Suprapubic skin (tissue), 4 donors: ENCODE measurements at places on chromosomes 3 and 15.

DNA sequence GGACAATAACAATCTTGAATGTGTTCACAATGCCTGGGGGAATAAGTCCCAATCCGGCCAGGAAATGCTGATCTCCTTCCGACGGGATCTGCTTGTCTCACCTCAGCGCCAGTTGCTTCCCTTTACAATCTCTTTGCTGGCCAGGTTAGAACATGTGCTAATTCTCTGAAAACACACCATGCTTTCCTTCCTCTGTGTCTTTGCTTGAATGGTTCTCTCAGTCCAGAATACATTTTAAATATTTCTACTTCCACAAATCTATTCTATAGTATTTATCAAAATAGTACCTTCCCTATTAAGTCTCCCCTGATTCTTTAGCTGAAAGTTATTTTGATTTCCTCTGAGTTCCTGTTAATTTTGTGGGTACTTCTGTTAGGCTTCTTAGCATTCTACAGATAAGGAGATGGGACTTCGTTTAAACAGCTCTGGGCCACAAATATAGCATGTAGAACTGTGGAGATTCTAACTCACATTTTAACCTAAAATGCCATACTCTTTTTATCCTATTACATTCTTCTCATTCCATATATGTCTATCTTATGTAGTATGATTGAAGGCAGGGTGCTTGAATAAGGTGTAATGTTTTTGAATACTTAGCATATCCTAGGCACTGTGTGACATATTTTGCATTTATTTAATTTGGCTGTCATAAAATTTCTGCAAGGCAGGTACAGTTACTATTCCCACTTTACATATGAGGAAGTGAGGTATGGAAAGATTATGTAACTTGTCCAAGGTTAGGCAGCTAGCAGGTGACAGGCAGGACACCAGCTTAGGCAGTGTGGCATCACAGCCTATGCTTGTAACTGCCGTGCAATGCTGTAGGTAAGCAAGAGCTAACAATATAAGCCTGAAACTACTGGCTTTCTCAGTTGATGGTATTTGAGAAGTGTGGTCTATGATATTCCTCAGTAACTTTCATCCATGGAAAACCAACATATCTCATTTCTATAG lies 299.8 kb downstream of the LPP start:
- DNase-seq: no peak

GRCh38 chr15:70469182-70469581 lies 294.2 kb downstream of the UACA start:
- DNase-seq: no peak

DNA sequence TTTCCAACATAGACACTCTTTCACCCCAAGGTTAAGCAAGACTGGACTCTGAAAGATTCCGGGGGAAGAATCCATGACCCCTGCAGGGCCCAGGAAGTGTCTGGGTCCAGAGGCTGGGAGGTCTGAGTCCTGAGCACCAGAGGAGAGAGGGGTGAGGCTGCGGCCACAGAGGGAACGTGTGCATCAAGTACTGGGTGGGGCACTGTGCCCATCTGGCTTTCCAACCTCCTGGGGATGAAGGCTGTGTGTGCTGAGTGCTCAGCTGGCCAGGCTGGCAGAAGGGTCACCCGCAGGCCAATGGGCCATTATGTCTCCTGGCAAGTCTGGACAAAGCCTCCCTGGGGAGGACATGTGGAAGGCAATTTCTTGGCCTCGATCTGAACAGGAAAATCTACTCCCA lies 3.3 kb downstream of the CHRNA3 start:
- DNase-seq: no peak

GRCh38 chr3:97765336-97765735 lies 778 bp downstream of the ARL6 start:
- no peak for DNase-seq

GRCh38 chr3:25396686-25397085 lies 31.4 kb upstream of the RARB start:
- DNase-seq: no peak

DNA sequence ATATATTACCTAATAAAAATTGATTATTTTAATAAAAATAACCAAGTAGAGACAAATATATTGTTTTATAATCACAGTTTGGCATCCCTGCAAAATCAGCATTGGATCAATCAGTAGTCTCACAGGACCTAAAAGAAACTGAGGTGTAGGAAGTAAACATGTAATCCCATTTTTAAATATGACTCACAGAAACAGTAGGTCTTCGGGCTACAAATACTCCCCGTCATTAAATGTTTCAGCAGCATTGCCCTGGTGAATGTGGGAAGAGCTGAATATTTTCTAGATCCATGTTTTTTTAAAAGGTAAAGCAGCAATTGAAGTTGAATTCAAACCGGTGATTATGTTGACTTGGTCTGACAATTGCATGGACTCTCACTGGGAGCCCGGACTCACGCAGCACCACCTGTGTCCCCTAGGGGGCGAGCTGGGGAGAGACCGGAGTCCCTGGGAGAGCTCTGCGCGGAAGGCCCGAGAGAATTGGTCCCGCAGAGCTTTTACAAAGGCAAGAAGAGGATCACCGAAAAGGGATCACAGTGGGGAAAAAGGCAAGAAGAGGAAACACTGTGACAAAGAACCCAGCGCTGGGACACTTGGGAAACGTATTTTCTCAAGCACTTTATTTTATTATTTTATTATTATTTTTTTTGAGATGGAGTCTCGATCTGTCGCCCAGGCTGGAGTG lies 17.2 kb upstream of the USP3 start:
- DNase-seq: peak; percentile 94

- no peak for DNase-seq
Measured at GRCh38 chr3:32399030-32399620, 7.5 kb downstream of the CMTM7 start.

- DNase-seq: no peak
Measured at GRCh38 chr15:44427756-44428724, 611 bp downstream of the CTDSPL2 start.

DNA sequence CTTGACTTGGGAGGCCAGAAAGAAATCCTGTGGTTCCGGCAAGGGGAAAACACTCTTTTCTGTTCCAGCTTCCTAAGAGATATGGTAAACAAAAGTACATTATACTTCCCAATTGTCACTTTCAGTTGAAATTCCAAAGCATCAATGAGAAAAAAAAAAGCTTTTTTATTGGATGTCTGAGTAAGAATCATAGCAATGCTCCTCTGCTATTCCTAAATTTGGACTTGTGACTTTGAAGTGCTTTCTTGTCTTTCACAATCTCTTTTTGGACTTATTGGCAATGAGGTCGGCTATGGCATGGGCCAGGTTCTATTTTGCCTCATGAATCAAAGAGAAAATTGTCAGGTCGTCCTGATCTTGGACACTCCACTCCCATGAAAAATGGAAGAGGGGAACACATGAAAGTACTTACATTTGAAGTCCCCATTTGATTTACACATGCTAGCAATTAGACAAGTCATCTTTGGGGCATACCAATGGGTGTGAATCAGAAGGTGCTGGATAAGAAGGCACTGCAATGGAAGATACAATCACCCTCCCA lies 170.5 kb downstream of the GREM1 start:
- DNase-seq: no peak

DNA sequence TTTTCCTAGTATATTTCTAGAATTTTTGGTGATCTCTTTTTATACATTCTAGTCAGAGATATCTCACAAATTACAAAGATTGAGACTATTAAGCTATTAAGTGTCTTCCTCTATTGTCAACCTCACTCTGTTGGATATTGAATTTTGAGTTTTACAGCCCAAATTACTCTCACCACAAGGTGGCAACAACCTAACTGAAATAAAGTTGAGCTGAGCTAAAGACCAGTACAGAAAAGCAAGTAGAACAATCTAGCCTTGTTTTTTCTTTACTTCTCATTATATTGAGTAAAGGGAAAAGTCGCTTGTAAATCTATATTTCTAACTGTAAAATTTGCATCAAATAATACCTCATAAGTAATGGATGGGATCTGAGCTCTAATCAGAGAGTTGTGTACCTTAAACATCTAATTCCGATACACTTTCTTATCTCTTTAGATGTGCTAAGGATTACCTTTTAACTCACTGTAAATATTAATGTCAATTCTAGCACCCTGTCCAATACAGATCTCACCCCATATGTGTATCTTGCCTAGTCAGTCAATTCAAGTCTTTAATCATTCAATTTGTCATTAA lies 13.6 kb upstream of the COMMD2 start:
- DNase-seq: no peak

GRCh38 chr3:11692532-11692813 lies 48.8 kb upstream of the VGLL4 start:
- DNase-seq: no peak

- DNase-seq: no peak
Measured at GRCh38 chr3:100766069-100766468, 56.8 kb downstream of the TFG start.

DNA sequence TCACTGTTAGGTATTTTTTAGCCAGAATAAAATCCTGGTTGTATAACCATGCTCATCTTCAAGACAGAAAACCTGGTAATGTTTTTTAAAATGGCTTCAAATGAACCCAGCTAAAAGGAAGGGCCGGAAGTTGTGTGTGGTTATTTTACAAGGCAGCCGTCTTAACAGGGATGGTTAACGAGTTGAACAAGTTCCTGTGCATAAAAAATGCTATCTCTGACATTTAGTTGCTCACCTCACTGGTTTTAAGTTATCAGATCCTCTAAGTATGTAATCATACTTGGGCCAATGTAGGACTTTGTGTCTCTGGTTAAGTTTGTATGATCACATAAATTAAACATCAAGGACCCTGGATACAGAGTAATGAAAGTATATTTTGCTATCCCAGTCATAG lies 2.1 kb downstream of the ATP11B start:
- DNase-seq: no peak

GRCh38 chr3:106943071-106943470 lies 434.2 kb upstream of the CCDC54 start:
- DNase-seq: no peak

DNA sequence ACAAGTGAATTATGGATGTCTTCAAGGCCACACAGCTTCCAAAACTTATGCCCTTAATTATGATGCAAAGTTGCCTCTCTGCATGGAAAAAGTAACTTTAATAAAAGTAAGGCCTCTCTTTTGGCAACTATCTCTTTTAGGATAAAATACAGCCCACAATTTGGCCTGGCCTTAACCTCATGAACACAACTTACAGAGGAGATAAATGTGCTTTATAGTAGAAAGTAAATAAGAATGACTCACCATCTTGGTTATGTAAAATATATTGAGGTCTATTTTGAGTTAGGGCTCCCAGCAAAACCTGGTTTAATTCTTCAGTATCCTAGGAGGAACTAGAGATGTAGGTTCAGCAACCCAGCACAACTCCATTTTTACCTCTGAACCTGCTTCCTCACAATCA lies 164.0 kb downstream of the ROBO2 start:
- DNase-seq: no peak

DNA sequence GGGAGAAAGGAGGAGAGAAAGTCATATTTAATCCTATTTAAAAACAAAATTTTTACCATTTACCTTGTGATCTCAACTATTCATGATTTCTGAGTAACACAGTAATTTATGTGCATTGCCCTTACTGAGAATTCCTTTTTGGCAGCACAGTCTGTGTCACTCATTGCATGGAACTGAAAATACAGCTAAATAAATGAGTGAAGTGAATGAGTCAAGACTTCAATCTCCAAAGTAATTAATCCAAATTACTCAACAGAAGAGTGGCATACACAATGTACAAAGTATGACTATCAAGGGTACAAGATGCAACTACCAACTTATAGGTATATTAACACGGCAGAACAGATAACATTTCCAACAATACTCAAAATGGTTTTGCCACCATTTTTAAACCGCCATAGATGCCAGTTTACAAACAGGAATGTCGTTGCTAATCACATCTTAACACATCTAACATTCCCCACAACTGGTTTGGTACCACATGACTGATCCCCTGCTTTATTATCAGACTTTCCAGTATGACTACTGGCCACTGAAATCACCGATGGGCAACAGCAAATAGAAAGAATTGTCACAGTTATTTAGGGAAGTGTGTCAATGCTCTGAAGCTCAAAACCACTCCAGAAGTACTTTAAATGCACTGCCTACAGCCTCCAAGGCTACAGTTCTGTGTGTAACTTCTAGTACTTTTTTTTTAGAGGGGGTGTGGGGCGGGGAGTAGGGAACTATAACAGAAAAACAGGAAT lies 410.4 kb downstream of the SHQ1 start:
- DNase-seq: no peak

- DNase-seq: peak; percentile 38
Measured at GRCh38 chr3:49609815-49610214, 55.5 kb downstream of the BSN start.

DNA sequence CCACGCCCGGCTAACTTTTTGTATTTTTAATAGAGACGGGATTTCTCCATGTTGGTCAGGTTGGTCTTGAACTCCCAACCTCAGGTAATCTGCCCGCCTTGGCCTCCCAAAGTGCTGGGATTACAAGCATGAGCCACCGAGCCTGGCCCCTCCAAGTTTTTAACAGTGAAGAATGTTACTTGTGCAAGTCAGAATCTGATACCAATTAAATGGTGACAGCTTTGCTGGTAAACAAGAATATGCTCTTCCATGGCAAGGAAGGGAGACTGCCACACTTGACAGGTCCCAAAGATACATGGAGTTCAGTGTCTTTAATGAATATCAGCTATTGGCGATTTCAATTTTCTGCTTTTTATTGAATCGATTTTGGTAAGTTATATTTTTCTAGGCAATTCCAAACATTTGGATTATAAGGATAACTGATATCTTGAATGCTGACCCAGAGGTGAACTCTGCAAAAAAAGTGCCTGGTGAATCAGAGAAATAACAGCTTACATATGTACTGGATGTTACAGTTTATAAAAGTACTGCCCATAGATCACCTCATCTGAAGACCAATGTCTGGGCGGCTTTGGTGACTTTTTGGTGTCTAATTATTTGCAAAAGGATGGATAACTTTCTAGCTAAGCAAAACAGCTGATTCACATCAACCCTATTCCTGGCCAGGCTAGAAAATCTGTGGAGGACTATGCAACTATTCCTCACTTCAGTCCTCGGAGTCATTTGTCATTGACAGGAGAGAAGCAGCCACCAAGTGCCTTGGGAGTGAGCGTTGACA lies 1.2 kb downstream of the PARP16 start:
- DNase-seq: no peak

DNA sequence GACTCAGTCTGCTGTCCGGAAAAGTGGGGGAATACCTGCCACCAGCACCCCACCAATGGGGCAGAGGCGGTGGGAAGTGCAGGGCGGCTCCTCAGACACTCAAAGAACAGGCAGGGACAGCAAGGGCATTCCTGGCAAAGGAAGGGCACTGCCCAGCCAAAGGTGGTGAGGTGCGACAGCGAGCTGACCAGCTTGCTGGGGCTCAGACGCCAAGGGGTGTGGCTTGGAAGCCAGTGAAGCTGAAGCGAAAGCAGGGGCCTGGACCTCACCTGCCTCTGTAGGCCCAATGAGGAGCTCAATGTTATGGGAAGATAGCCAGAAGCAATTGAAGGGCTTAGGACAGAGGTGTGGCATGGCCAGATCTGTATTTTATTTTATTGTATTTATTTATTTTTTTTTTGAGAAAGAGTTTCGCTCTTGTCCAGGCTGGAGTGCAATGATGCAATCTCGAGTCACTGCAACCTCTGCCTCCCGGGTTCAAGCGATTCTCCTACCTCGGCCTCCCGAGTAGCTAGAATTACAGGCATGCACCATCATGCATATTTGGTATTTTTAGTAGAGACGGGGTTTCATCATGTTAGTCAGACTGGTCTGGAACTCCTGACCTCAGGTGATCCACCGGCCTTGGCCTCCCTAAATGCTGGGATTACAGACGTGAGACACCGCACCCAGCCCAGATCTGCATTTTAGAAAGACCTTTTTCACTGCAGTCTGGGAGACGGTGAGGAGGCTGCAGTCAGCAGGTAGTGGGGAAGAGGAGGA lies 4.4 kb upstream of the LMAN1L start:
- no peak for DNase-seq
